DMS 273 treated with DMSO at 0.1 percent for 48 hours (cell line): ENCODE measurements at places on chromosomes 7 and 10.

DNA sequence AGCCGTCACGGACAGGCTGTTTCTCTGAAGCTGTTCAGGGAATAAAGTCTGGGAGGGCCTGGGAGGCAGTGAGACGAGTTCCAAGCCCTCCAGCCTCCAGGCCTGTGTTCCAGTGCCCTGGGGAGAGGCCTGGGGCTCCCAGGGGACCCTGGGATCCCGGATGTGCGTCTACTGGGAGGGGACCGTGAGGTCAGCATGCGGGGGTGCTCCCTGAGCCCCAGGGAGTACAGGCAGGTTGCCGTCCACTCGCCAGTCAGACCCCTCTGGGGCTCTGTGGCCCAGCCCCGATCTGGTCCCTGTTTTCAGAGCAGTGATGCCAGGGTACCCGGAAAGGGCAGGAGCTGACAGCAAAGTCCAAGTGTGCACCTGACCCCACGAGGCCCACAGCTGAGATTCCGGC, 80.9 kb upstream of the DNAAF5 start:
- DNase-seq = no peak

DNA sequence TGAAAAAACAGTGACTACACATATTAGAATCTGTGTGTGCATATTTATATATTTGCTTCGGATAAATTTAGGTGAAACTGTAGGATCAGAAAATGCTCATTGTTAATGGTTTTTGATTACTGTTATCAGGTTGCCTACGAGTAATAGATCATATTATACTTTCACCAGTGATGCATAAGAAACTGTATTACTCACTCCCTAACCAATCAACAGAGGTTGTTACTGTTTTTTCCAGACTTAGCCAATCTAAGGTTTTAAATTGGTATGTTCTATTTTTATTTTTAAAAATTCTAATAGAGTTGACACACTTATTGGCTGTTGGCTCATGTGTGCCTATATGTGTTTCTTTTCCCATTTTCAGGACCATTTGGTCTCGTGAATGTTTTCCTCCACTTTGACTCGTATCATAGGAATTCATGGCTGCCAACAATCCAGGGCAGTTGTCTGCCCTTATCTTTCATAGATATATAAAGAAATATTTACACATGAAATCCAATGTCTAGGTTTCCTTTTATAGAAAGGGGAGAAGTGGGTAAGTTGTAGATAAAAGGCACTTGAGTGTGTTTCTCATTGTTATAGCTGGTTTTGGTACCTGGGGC, 59.2 kb downstream of the ANLN start:
- DNase-seq = no peak

- DNase-seq = no peak
Measured at GRCh38 chr7:155763691-155764437, 48.4 kb downstream of the SHH start.

DNA sequence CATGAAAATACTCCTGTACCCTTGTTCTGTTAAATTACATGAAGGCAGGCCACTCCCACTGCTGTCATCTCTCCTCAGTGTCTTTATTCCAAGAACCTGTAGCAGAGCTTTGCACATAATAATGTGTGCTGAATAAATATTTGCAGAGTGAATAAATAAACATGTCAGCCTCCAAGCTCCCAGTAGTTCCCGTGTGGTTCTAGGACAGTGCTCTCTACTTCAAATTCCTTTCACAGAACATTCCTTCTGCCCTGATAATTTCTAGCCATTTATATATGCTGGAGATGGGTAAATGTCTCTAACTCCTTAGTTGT, 20.3 kb upstream of the HYAL4 start:
- DNase-seq = no peak

DNA sequence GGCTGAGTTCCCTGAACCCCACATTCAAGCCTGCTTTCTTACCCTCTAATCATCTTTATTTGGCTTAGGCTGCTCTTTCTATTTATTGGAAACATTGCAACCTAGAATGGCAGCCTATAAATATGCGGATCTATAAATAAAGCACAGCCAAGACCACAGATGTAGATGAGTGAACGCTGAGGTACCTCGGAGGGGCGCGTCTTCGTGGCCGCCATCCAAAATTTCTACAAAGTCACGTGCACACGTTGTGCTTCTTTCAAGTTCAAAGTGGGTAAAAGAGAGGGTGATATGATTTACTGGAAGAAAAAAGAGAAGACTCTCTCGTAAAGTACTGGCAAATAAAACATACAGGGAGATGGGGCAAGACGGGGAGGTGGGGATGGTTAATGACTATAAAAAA, 132.6 kb upstream of the RSU1 start:
- no peak for DNase-seq

DNA sequence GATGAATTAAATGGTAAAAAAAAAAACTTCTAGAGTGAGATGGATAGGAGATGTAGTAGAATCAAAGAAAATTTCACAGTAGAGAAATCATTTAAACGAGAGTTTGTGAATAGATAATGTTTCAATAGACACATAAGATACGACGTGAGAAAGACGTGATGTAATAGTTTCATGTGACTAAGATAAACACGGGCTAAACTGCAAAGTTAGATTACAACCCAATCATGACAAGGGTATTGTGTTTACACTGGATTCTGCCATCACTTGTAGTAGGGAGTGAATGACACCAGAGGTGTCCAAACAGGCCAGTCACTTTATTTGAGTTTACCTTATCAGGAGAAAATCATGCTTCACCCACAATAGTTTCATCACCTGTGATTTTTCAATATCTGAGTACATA, 21.6 kb downstream of the SEMA3D start:
- no peak for DNase-seq

GRCh38 chr10:79407811-79408795, 37.3 kb downstream of the ZCCHC24 start:
- no peak for DNase-seq

GRCh38 chr7:64463636-64464375, 99.1 kb downstream of the ZNF680 start:
- no peak for DNase-seq

DNA sequence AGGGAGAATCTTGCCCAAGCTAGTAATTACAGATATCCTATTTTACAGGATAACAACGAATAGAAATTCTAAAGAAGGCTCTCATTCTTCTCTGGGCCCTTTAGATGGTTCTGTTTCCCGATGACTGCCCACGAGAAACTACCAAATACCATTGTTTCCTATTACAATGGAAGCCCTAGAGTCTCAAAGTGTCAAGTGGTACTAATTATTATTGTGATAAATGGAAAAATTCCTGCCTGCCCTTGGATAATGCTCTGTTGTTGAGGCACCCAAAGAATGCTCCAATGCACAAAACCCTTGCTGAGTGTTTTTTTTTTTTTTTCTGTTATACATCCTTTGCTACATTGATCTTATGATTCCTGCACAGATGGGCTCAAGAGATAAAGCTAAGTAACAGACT, 504.5 kb downstream of the XPNPEP1 start:
- DNase-seq = no peak

DNA sequence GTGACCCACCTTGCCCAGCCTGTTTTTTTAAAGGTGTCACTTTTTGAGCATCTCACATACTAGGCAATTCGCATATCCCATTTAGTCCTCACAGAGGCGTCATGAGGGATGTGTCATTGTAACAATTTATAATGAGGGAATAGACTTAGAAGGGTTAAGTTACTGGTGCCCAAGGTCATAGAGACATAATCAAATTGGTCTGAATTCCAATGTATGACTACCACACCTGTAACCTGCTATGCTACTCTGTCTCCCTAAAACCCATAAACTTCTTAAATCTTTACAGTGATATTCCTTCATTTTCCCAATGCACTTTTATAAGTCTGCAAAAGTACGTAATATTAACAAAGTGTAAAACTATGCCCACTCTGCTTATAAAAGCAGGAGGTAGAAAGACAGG, 7.1 kb downstream of the ZMYND11 start:
- no peak for DNase-seq

GRCh38 chr10:49625411-49625810, 11.6 kb downstream of the CHAT start:
- no peak for DNase-seq

DNA sequence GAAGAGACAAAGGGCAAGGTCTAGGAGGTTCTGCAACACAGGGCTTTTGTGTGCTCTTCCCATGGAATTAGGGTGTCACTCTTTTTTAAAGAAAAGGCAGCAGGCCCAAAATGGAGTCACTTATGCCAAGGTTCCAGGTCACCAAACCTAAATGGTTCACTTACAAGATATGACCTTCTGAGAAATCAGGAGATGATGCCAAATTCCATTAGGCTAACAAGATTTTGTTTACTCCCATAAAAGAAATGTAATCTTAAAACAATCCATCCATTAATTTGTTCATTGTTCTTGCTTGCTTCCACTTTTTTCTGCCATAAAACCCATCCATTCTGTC, 158.1 kb downstream of the SNX13 start:
- no peak for DNase-seq

- no peak for DNase-seq
Measured at GRCh38 chr7:46391231-46392201, 470.4 kb upstream of the IGFBP3 start.

GRCh38 chr7:112192236-112193154, 13.7 kb downstream of the DOCK4 start:
- DNase-seq = no peak
